PC-9 (cell line): ENCODE measurements at places on chromosomes 2 and 18. TPM values are rescaled to one million over a fixed set of nuclear protein-coding genes. Genes with fewer than 3 reads are reported as not detected.
A peak's percentile ranks its signal among the peaks of the same experiment; 100 is the strongest.

CFC1 gene
- not detected in 2 replicates for total RNA-seq

CNDP1 gene
- total RNA-seq: not detected in 2 replicates

VWC2L gene
- total RNA-seq: not detected in 2 replicates

SH3BP4 gene
- 131 and 135 TPM in 2 replicates for total RNA-seq

MYO5B gene
- 23.3 and 25.4 TPM in 2 replicates for total RNA-seq

- no peak for DNase-seq
- H3K27me3 ChIP-seq: no peaks in the 10 kb centered on the region
- H3K36me3 ChIP-seq: peaks cover 6% of the 10 kb centered on the region; the same call in 1 of the 2 replicates
- no peak overlapping the region for H3K27ac ChIP-seq
- peaks cover 25% of the 10 kb centered on the region for H3K4me1 ChIP-seq
- no peak overlapping the region for H3K4me3 ChIP-seq
Measured at GRCh38 chr2:43318791-43319190, 92.4 kb upstream of the ZFP36L2 start.

- H3K36me3 ChIP-seq: no peaks in the 10 kb centered on the region
- H3K27me3 ChIP-seq: no peaks in the 10 kb centered on the region
- no peaks in the 10 kb centered on the region for H3K4me1 ChIP-seq
- DNase-seq: no peak
- no peak overlapping the region for H3K4me3 ChIP-seq
Measured at GRCh38 chr2:38498045-38498481, 104.7 kb downstream of the HNRNPLL start.

DNA sequence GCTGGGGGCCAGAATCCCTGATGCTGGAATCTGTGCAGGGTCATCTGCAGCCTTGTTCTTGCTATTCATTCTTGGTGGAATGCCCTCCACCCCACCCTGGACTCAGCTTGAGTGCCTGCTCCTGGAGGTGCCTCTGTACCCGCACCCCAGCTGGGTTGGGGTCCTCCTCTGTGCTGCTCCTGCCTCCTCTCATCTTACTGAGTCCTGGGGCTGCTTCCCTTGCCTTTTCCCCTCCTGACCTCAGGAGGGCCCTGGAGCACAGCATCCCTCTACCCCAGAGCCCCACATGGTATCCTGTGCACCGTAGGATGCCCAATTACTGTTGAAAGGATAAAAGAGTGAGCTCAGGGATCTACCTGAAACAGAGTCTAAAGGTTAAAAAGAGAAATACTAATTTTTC lies 81.6 kb downstream of the CIB4 start:
- H3K27me3 ChIP-seq: peaks cover 57% of the 10 kb centered on the region
- H3K36me3 ChIP-seq: no peaks in the 10 kb centered on the region
- H3K4me1 ChIP-seq: peaks cover 10% of the 10 kb centered on the region

DNA sequence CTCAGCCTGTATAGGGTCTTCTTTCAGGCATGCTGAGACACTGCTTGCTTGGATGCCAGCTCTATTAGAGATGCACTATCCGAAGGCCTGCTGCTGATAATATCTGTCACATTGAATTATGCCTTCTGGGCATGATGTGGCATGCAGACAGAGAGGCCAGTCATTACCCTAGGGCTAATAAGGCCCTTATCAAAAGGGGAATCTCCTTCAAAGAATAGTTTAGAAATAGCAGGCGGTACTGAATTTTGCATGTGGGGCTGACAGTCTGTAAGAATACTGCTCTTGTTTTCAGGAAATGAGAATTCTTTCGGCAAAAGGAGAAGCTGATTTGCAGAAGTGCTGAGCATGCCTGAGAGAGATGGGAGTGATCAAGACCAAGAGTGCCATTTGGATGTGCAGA lies 13.1 kb upstream of the LHCGR start:
- peaks cover 11% of the 10 kb centered on the region; the same call in 1 of the 2 replicates for H3K27me3 ChIP-seq
- DNase-seq: no peak
- H3K36me3 ChIP-seq: no peaks in the 10 kb centered on the region

- no peaks in the 10 kb centered on the region for H3K36me3 ChIP-seq
- DNase-seq: no peak
- no peaks in the 10 kb centered on the region for H3K4me1 ChIP-seq
- H3K4me3 ChIP-seq: no peak overlapping the region
- H3K27me3 ChIP-seq: peaks cover 40% of the 10 kb centered on the region
- no peak overlapping the region for H3K27ac ChIP-seq
Measured at GRCh38 chr2:106563195-106563594, 76.0 kb downstream of the CD8B2 start.

DNA sequence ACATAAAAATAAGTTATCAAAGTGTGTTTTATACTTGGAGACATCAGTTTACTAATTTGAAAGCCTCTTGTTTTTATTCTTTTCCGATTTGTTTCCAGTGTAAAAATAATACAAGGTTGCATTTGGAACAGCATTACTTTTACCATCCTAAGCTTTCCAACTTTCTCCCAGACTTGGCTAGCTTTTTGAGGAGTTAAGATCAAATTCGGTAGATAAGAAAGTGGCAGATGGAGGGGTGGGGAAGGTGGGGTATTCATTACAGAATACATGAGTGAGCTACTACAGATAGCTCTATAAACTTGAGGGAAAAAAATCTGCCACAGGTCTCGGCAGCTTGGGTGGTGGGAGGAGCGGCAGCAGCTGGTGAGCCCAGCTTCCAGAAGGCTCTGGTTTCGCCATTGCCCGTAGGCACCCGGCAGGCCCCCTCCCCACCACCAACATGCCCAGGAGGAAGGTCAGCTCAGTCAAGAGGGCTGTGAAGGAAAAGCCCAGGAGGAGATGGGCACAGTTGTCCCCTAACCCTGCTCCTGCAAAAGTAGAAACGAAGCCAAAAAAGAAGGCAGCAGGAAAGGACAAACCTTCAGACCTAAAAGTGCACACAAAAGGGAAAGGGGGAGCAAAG lies 18.6 kb upstream of the RMC1 start:
- no peak overlapping the region for H3K4me3 ChIP-seq
- DNase-seq: no peak
- peaks cover 8% of the 10 kb centered on the region; the same call in 1 of the 2 replicates for H3K36me3 ChIP-seq
- no peak overlapping the region for H3K27ac ChIP-seq
- H3K4me1 ChIP-seq: no peaks in the 10 kb centered on the region

DNA sequence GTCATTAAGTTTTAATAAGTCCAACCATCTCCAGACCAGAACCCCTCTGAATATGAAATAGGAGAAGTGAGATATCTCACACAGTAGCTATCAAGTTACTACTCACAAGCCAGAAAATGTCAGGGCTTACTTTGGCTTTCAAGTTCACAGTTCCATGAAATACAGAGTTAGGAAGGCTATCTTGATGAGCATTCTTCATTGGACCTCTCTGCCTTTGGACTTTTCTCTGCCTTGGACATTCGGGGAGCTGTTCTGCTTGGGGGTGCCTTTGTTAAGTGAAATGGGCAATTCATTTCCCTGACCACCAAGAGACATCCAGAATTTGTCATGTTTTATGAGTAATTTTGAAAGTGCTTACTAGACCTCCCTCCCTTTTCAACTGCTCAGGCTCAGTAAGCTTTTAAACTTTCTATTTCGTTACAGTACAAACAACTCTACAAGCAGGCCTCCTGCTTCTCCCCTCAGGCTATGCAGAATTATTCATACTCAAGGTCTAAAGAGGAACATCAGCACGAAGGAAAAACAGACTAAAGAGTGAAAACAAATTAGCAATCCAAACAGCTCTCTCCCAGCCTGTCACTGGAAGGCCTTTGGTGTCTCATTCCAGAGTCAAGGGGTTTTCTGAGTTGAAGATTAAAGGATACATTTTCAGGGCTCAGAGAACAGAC lies 95.3 kb downstream of the MREG start:
- H3K27ac ChIP-seq: peak overlapping the region; percentile 29
- H3K36me3 ChIP-seq: no peaks in the 10 kb centered on the region
- H3K27me3 ChIP-seq: no peaks in the 10 kb centered on the region
- DNase-seq: peak; percentile 21

GRCh38 chr2:160564591-160564990 lies 71.0 kb upstream of the RBMS1 start:
- DNase-seq: no peak
- H3K4me3 ChIP-seq: no peak overlapping the region
- no peaks in the 10 kb centered on the region for H3K36me3 ChIP-seq
- H3K27ac ChIP-seq: no peak overlapping the region
- peaks cover 23% of the 10 kb centered on the region for H3K4me1 ChIP-seq

DNA sequence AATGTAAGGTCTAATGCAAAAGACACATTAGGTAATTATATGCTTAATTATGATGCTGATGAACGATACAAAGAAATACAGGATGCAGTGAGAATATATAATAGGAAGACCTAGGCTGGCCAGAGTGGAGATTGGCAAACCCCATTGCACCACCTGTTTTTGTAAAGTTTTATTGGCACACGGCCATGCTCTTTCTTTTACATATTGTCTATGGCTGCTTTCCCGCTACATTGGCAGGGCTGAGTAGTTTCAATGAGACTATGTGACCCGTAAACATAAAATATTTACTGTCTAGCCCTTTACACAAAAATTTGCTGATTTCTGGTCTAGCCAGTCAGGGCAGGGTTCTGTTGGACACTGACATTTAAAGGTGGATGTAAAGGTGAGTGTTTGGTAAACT lies 5.4 kb downstream of the SEC11C start:
- H3K27me3 ChIP-seq: no peaks in the 10 kb centered on the region
- H3K27ac ChIP-seq: no peak overlapping the region
- DNase-seq: no peak
- H3K4me1 ChIP-seq: peaks cover 13% of the 10 kb centered on the region
